ENCODE measurements at places on chromosomes 12 and 14.

DNA sequence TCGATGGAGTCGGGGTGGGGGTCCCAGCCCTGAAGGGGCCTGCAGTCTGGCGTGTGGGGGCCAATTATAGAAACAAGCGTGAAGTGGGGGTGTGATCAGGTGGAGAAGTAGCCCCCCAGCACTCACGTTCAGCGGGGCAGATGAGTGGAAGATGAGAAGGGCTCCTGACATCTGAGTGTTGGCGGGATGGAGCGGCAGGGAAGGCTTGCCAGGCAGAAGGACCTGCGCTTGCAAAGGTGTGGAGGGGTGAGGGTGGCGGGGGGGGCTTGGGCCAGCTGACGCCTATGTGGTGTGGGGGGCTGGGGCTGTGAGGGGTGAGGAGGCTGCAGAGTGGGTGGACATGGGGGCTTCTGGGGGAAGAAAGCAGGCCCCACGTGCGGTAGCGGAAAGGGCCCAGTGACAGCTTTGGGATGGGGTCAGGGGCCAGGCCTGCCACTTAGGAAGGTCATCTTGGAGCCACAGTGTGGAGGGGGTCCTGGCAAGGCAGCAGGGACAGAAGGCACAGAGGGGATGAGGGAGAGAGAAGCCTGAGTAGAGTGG is 22.2 kb upstream of the BEGAIN start:
- no peak for DNase-seq

DNA sequence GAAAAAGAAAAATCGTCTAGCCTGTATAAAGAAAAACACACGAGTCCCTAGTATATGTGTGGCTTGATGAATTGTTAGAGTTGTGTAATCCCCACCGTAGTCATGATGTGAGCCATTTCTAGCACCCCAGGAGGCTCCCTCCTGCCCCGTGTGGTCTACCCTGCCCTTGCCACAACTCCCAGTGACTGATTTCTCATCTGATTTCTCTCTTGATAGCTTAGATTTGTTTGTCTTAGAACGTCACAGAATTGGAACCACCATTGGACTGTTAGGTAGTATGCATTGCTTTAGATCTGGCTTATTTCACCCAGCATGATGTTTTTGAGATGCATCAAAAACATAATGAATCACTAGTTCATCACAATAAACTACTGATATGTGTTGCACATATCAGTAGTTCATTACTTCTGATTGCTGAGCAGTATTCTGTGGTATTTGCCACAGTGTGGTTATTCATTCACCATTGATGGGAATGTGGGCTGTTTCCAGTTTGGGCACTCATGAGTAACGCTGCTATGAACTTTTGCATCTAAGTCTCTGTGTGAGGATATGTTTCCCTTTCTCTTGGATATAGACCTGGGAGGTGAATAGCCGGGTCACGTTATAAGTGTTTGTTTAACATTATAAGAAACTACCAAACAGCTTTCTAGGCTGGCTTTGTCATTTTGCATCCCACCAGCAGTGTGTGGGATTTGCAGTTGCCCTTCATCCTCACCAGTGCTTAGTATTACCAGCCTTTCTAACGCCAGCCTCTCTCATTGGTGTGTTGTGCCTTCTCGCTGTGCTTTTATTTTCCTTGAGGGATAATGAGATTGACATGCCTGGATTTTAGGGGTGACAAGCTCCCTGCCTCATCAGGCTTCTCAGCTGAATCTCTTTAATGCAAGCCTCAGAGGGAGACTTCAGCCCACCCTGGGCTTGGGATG is 31.9 kb upstream of the NCOR2 start:
- no peak for DNase-seq

- DNase-seq, result no peak
These were observed 31.5 kb downstream of the SYNDIG1L start for GRCh38 chr14:74394549-74394948.

DNA sequence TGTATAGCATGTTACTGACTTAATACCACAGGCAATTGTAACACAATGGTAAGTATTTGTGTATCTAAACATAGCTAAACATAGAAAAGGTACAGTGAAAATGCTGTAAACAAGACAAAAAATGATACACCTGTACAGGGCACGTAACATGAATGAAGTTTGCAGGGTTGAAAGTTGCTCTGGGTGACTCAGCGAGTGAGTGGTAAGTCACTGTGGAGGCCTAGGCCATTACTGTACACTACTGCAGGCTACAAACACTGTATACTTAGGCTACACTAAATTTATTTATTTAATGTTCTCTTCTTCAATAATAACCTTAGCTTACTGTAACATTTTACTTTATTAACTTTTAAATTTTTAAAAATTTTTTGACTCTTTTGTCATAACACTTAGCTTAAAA is 158.4 kb downstream of the IPO8 start:
- DNase-seq, result no peak

GRCh38 chr12:15707516-15708199 is 81.5 kb downstream of the EPS8 start:
- no peak for DNase-seq

- no peak for DNase-seq
These were observed 540 bp upstream of the CLEC2D start for GRCh38 chr12:9669019-9669326.

DNA sequence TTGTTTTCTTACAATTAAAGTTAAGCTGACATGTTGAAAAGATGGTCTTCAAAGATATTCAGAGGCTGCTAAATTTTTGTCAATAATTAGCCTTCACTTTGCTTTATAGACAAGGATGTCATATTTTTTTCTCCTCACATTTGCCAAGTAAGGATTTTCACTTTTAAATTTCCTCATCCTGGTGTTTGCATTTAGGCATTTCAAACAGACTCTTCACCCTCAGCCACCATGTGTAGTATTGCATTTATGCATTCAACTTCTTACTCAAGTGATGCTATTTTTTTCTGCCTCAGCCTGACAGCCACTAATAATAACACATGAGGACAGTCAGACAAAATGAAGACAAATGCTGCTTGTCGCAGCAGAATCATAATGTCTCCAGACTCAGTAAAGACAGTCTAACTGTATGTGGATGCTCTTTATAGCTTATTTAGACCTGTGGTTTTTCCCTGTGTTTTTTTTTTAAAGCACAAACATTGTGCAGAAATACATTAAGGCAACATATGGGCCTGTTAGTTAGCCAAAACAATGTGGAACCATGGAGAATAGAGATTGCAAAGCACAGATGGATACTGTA is 481.5 kb downstream of the NPAS3 start:
- DNase-seq, result no peak

- DNase-seq, result no peak
These were observed 112.3 kb upstream of the KRR1 start for GRCh38 chr12:75623631-75624154.

GRCh38 chr14:55123101-55123500 is 6.0 kb upstream of the LGALS3 start:
- DNase-seq, result no peak

GRCh38 chr12:6996040-6996441 is 22.2 kb downstream of the LPCAT3 start:
- no peak for DNase-seq

- no peak for DNase-seq
These were observed 198.9 kb upstream of the SFSWAP start for GRCh38 chr12:131511803-131512561.

- no peak for DNase-seq
These were observed 230.1 kb downstream of the FOXN3 start for GRCh38 chr14:89186856-89187376.

DNA sequence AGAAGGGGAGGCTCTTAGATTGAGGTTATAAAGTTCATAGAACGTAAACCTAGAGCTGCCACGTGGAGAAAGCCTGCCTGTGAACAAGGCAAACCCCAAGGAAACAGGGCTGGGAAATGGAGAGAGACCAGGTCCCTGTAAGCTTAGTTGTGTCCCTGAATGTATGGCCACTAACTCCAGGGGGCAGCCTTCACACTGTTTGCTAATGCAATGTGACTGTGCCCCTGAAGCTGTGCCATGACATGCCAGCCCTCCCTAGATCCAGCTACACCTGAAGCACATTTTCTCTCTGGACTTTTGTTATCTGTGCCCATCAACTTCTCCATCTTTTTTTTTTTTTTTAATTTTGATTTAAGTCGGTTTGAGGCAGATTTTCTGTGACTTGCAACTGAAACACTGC is 60.6 kb upstream of the TMCC3 start:
- no peak for DNase-seq

GRCh38 chr12:62258941-62259630 is 1.1 kb upstream of the USP15 start:
- no peak for DNase-seq

GRCh38 chr14:64212666-64213065 is 81.5 kb downstream of the ESR2 start:
- DNase-seq, result no peak

GRCh38 chr14:85566603-85567002 is 36.7 kb downstream of the FLRT2 start:
- DNase-seq, result no peak

- no peak for DNase-seq
These were observed 331.2 kb downstream of the SLC16A7 start for GRCh38 chr12:59927032-59927431.

- DNase-seq, result no peak
These were observed 66.7 kb downstream of the SMOC1 start for GRCh38 chr14:69945912-69946311.

- DNase-seq, result no peak
These were observed 70.5 kb downstream of the ANO2 start for GRCh38 chr12:5874514-5874913.

DNA sequence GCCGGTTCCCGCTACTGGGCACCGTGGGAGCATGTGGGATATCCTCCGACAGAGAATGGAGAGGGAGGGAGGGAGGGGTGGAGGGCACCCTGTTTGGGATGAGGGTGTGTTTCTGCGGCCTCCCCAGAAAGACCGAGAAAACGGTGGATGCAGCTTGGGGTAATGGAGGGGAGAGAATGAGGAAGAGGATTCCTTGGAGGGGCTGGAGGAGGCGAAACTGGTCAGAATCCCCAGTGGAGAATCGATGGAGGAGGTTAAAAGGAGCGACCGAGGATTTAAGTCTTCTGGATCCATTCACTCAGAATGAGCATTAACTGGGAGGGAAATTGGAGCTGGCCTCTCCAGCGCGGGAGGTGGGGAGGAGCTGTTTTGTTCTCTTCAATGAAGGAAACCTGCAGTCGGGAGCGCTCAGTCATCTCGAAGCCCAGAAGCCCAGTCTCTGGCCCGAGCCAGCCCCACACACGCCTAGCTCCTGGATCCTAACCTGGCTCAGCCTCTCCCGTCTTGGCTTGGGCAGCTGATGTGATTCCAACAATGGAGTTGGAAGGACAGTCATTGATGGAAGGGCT is 581 bp downstream of the ARG2 start:
- no peak for DNase-seq

GRCh38 chr12:2785017-2785416 is 9.8 kb upstream of the FKBP4 start:
- DNase-seq, result no peak

DNA sequence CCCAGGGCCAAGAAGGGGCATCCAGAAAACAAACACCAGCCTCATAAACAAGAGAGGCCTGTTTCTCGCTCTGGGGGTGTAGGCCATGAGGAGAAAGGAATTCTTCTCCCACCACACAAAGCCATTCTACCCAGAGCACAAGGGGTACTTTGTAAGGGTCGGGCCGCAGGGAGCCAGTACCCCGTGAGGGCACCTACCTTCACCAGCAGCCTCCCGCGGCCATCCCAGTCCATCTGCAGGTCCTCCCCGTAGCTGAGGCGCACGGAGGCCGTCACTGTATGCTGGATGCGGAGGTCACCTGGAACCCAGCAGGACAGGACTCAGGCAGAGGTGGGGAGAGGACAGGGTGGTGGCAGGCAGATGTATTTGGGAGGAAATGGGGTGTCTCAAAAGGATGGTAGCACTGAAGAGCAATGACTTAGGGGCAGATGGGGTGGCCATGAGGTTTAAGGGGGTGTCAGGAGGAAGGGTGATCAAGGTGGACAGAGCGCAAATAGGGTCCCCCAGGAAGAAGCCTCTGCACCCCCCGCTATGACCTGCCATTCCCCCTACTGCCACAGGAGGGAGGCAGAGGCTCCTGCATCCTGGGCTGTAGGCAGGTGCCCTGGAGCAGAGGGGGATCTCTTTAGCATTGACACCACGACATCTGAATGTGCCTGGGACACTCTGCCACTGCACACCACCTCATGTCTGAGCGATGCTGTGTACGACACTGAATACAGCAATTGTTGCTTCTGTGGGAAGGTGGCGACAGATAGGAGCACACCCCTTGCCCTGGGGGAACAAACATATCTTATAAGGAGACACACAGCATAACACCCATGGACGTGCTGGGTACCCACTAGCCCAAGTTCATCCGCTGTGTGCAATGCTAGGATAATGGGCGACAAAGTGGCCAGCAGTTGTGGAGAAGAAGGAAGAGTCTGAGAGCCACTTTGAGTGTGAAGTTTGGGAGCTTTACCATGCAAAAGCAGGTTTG is 61.4 kb downstream of the VWF start:
- peak; percentile 22 for DNase-seq

- no peak for DNase-seq
These were observed 23.1 kb upstream of the C14orf180 start for GRCh38 chr14:104556256-104557021.

GRCh38 chr14:26808407-26808806 is 210.6 kb upstream of the NOVA1 start:
- DNase-seq, result no peak

DNA sequence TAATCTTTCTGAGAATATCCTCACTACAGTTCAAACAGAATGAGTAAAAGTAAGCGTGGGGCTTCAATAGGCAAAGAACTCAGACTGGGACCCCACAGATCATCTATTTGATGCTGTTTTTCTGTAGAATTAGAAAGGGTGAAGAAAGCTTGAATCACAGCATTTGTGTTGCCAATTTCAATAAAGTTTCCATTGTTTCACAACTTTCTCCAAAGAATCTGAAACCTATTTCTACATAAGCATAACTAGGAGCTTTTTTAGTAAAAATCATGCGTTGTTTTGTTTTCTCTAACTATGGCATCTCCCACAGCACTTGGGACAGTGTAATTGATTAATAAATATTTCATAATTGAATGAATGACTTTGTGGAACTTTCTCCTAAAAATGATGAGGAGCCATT is 16.7 kb upstream of the NEDD1 start:
- DNase-seq, result no peak

DNA sequence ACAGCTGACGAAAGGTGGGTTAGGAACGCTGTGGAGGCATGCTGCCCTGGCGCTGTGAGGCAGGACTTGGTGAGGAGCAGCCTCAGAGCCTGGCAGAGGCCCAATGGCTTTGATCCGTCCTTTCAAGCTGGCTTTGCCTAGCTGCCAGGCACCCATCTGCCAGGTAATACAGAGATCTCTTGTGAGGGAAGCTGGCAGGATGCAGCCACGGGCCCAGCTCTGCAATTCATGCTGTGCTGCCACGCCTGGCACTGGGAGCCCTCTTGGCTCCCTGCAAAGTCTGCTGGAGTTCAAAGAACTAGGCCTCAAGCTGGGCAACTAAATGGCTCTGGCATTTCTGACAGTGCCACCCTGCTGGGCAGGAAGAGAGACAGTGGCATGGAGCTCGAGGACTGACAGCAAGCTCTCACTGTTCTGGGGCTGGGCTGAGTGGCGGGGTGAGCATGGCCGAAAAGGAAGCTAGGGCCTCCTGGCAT is 18.7 kb downstream of the IQSEC3 start:
- no peak for DNase-seq

DNA sequence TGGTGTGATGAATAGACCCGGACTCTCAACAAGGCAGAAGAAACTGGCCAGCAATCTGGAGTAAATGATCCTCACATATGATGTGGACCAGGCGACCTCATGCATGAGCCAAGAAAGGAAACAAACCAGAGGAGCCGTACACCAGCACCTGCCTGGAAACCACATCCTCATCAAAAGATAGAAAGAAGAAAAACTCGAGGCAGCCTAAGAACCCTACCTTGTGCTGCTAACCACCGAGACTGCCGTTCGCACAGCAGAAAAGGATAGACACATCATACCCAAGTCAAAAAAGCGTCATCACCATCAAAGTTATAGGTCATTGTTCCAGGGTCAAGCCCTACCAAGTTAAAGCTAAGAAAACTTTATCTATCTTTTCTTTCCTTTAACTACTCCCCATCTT is 66.7 kb downstream of the RESF1 start:
- no peak for DNase-seq

Data from T-helper 9 cell (primary cell).